ENCODE measurements at places on chromosomes 5 and 9. TPM values are rescaled to one million over a fixed set of nuclear protein-coding genes. Genes with fewer than 3 reads are reported as not detected.

EQTN gene
- not detected for total RNA-seq

MARCOL gene
- total RNA-seq, result not detected

SLC46A2 gene
- not detected for total RNA-seq

PCDHB8 gene
- total RNA-seq, result not detected

- H3K36me3 ChIP-seq, result no peaks in the 10 kb centered on the region
- peaks cover 28% of the 10 kb centered on the region for H3K4me1 ChIP-seq
- peak; percentile 25 for DNase-seq
- no peak overlapping the region for H3K27ac ChIP-seq
- no peak overlapping the region for H3K4me3 ChIP-seq
Measured at GRCh38 chr5:131212471-131213021, 41.8 kb downstream of the LYRM7 start.

Data from CD4-positive, alpha-beta T cell (primary cell).